ENCODE measurements at places on chromosomes 5 and 9. TPM values are rescaled to one million over a fixed set of nuclear protein-coding genes. Genes with fewer than 3 reads are reported as not detected.

The OLFM1 gene
- 3.7 TPM for total RNA-seq

- DNase-seq, result peak; percentile 29
These were observed 866 bp upstream of the SEMA6A start for GRCh38 chr5:116575326-116576052.

- peak; percentile 38 for DNase-seq
These were observed 12.1 kb downstream of the TGFBI start for GRCh38 chr5:136040746-136041415.

- DNase-seq, result no peak
These were observed 55.0 kb downstream of the PJA2 start for GRCh38 chr5:109354761-109355160.

DNA sequence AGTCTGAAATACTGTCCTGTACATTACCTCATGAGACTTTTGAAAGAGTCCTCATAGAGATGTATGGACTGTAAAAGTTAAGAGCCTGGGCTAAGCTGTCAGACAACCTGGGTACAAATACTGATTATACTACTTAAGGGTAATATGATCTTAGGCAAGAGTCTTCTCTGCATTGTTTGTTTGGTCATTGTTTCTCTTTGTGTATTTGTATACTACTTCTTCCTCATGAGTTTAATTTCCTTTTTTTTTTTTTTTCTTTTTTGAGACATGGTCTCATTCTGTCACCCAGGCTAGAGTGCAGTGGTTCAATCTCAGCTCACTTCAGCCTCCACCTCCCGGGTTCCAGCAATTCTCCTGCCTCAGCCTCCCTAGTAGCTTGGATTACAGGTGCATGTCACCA lies 2.6 kb upstream of the PFDN1 start:
- no peak for DNase-seq

DNA sequence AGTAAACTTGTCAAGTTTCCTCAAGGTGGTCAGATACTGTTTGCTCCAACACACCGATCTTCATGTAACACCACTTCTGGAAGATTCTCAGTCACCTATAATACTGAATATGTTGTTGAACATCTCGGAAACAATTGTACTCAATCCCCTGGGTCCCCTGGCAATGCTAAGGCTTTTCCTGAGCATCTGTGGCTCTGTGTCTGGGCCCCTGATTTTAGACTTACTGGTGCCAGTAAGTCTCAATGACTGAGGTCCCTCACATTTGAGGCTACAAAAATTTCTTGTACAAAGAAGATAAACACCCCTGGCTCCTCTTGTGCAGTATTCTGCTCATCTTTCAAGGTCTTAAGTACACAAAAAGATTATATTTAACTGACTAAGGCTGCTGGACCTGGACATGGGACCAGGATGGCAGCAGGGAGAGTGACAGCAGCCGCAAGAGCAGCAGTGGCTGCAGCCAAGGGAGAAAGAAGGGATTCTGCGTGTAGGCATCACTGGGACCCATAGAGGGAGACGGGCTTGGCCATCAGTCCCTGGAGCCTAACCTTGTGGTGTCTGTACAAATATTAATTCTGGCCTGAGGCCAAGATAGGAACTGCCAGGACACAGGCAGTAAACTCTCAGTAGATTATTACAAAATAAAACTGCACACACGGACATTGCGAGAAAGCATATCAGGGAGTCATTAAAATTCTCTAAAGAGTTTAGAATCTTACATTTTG lies 49.0 kb upstream of the TNPO1 start:
- no peak for DNase-seq

The FAM221B gene
- 0.14 TPM for total RNA-seq
